HEK293T (cell line): ENCODE measurements at places on chromosomes 11 and 22.

DNA sequence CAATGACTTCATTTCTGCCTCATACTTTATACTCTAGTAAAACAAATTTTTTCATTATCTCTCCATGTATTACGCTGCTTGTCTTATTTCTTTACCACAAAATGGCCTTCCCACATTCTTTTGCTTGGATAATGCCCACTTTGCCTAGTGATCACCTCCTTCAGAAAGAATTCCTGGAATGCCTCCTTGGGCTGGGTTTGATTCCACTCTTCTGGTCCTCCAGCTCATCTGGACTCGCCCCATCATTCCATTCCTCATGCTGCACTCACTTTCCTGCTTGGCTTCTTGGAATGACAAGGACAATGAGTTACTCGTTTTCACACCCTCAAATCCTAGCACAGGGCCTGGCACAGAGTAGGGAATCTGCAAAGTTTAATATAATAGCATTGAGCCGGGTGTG, 475.1 kb upstream of the LARGE1 start:
- no peak for DNase-seq

DNA sequence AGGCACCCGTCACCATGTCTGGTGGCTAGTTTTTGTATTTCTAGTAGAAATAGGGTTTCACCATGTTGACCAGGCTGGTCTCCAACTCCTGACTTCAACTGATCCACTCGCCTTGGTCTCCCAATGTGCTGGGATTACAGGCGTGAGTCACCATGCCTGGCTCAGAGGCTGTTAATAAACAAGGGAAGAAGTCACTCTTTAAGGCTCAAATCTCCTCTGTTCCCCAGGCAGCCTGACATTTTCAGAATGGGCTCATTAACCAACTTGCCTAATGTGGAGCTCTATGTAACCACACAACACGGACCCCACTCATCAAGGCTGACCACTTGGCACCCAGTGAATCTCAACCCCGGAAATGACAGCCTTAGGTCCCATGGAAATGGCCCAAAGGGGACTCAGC, 24.1 kb downstream of the APOL3 start:
- no peak for DNase-seq

DNA sequence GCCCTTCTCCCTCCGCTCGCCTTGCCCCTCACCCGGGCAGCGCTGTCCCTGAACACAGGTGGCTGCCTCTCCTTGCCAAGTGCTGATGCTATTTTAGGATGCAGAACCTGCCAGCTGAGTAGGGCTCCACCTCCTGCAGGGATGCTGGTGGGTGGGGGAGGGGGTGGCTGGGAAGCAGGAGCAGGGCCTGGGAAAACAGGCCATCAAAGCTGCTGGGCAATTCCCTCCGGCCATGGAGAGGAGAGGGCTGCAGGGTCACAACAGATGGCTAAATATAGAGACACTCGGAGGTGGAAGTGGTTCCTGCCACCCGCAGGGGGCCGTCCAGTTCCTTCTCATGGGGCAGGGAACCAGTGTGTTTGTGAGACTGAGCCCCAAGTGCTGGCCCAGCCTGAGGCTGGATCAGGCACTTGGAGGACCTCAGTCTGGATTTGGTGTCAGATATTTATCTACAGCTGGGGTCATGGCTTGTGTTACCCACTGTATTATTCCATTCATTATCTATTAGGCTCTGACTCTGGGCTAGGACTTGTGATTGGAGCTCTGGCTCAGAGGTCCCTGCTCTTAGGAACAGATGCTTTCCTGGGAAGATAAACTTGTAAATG, 59.6 kb downstream of the LRRC32 start:
- no peak for DNase-seq

DNA sequence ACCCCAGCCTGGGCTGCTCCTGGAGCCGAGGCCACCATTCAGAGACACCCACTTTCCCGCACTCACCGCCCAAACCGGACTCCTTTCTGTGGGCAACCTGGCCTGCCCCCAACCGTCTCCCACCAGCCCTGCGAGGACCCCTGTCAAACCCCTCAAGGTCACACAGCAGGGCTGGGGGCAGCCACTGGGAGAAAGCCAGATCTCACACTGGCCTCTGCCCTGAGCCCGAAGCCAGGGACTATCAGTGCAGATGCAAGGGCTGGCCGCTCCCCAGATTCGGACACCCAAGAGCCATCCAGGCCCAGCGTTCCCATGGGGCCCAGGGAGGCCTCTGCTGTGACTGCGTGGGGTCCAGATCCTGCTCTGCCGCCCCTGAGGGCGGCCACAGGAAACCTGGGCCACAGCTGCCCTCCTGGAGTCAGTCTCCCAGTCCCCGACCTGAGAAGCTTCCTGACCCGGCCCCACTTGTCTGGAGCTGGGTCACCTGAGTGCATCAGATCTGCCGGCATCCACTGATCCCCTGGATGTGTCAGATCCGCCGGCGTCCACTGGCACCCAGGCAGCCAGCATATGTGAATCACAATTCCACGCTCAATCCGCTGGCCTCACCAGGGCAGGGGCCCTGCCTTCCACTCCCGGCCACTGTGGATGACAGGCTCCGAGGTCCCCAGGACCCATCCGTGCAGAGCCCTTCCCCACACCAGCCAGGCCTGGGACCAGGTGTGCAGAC, 139.7 kb downstream of the BRD1 start:
- no peak for DNase-seq

GRCh38 chr11:112761911-112762706, 199.1 kb upstream of the NCAM1 start:
- no peak for DNase-seq

DNA sequence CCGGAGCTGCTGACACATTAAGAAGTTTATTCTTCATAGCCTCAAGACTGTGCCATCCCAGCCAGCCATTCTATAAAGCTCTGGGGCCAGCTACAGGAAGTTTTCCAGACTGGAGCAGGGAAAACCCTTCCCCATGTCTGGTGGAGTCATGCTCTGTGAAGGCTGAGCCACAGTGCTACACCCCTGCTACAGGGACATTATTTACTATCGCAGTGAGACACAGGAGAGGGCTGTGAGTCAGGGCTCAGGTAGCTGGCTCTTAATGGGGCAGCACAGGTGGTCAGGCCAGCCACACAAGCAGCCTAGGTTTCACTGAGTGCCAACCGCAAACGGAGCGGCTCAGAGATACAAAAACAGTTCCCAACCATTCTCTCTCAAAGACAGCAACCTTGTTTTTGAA, 12.1 kb downstream of the HPS4 start:
- no peak for DNase-seq

- no peak for DNase-seq
These were observed 113.2 kb downstream of the MIAT start for GRCh38 chr22:26770624-26771023.

GRCh38 chr11:133930767-133931448, 25.9 kb downstream of the IGSF9B start:
- peak; percentile 74 for DNase-seq

DNA sequence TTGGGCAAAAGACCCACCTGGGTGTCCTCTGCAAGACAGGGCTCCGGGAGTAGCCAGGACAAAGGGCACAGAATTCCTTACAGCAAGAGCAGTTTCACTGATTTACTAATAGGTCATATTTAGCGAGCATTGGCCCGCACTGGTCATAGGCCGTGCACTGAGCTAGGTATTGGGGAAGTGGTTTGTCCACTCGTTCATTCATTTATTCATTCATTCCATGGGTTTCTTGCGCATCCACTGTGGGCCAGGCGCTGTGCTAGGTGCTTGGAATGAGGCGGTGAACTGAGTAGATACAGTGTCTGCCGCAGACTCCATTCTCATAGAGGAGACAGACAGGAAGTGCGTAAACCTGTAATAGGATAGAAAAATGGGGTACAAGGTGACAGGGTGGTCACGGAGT, 13.2 kb upstream of the LINC01488 start:
- DNase-seq, result no peak

- no peak for DNase-seq
These were observed 13.3 kb downstream of the PATZ1 start for GRCh38 chr22:31332886-31333285.

GRCh38 chr11:115676768-115677167, 172.6 kb upstream of the CADM1 start:
- no peak for DNase-seq

DNA sequence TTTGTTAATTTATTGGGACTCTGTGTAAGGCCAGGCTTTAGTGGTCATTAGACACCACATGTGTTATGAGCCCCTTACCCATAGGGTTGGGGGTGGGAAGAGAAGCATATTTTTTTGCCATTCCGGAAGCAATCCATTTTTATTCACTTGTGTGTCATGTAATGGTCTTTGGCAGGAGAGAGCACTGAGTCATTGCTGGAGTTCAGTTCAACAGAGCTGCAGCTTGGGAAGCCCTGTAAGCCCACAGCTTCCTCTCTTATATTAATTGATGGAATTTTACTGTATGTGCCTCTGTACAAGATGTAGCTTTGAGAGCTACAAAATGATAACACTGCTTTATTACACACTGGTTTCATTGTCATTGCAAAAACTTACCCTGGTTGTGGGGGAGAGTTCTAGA, 177.3 kb upstream of the SORL1-AS1 start:
- DNase-seq, result no peak

DNA sequence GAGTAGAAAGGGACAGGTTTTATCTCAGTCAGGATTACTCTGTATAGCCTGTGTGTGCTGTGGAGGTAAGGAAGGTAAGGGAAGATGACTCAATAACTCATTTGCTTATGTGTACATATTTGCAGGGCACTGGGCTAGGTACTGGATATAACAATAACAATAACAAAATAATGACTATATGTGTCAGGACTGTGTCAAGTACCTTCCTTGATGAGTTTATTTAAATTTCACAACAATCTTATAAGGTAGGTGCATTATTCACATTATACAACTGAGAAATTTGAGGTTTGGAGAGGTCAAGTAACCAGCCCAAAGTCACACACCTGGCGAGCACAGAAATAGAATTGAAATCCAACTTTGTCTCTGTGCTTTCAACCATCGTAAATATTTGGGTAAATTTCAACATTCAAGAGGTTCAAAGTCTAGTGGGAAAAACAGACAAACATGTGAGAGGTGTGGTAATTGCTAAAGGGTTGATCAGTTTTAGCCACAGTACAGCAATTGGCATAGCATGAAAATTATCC, 131.8 kb downstream of the APIP start:
- no peak for DNase-seq

- DNase-seq, result no peak
These were observed 49.8 kb downstream of the NAT10 start for GRCh38 chr11:34155057-34155756.

DNA sequence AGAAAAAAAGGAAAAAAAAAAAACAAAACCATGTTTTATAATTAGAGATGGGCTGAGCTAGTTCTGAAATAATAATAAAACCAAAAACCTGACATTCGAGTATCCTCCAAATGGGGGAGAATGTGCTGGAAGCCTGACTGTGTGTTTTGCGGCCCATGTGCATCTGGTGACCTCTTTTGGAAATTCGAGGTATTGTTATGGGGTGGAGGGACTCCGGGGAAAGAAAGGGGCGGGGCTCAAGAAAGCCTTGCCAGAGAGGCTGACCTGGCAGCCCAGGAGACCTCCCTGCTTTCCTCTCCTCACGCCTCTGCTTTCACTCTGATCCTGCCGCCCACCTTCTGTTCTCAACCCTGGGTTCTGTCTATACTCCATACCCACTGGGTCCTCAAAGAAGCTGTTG, 72.9 kb downstream of the CTTN start:
- peak; percentile 41 for DNase-seq

- peak; percentile 68 for DNase-seq
These were observed at the start of gene SSH3 for GRCh38 chr11:67303132-67303834. TSS of gene SSH3 (plus strand) at chr11:67303530. CDS start at chr11:67303626, 96 bp downstream.
